ENCODE measurements at places on chromosomes 2 and 18.

GRCh38 chr2:96203130-96204028 is 5.2 kb downstream of the STARD7 start:
- DNase-seq: peak; percentile 50

GRCh38 chr2:106581328-106581727 is 94.2 kb downstream of the CD8B2 start:
- no peak for DNase-seq

DNA sequence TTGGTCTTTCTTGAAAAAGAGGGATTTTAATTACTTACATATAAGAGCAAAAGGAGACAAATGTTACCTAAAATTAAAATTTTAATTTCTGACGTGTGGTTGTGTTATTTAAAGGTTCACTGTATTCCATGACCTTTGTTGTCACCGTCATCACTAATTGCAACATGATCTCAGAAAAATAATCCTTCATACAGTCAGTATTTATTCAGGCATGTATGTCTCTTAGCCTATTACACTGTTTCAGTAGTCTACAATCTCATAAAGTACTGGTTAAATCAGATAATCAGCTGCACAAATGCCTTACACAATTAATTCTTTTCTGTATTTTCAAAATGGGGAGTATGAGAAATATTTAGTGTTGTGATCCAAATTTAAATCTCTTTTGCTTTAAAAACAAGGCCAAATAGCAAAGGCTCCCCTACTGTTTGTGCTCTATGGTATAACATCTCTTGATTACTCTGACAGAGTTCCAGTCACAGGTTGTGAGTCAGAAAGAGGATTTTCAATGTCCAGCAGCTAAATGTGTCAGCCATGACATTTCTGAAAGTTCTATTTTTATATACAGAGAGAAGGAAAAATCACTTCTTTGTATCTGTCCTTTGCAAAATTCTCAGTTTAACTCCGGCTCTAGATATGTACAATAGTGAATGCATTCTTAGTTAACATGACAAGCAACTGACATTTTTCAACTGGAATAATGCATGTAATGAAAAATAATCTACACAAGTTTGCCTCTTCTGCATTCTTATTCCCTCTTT is 184.0 kb downstream of the FIGN start:
- no peak for DNase-seq

GRCh38 chr2:105179469-105180372 is 61.8 kb upstream of the GPR45 start:
- DNase-seq: peak; percentile 78

DNA sequence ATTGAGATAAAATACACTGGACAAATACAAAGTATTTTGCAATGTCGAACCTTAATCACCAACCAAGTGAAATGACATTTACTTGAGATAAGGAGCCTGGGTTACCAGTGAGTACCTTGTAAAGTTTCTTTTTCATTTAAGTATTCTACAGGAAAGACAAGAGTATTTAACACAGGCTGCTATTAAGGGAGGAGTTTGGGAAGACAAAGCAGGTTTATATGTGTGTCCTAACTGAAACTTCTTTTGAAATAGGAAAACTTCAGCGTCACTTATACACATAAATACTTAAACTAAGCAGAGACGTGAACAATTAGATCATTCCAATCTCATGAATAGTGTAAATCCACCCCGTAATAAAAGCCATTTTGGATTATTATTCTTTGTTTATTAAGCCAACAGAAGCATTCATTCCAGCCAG is 126.7 kb upstream of the CYP26B1 start:
- DNase-seq: no peak

GRCh38 chr2:140256080-140256479 is 1475.9 kb upstream of the NXPH2 start:
- no peak for DNase-seq

DNA sequence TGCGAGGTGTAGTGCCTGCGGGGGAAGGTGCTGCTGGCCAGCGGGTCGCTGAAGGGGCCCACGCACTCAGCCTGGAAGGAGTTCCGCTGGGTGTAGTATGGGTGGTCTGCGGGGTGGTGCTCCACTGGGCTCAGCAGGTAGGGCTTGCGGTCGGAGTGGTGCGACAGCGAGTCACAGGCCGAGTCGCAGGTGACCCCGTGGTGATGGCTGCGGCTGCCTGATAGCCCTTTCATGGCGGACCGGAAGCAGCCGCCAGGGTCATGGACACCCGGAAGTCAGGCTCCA is 429.8 kb downstream of the TGIF1 start:
- no peak for DNase-seq

GRCh38 chr2:30412047-30412683 is 34.9 kb upstream of the LCLAT1 start:
- no peak for DNase-seq

GRCh38 chr2:230849633-230850357 is 14.9 kb upstream of the ITM2C start:
- DNase-seq: peak; percentile 50

- no peak for DNase-seq
These were observed 362.4 kb downstream of the ADCYAP1 start for GRCh38 chr18:1267021-1267420.

DNA sequence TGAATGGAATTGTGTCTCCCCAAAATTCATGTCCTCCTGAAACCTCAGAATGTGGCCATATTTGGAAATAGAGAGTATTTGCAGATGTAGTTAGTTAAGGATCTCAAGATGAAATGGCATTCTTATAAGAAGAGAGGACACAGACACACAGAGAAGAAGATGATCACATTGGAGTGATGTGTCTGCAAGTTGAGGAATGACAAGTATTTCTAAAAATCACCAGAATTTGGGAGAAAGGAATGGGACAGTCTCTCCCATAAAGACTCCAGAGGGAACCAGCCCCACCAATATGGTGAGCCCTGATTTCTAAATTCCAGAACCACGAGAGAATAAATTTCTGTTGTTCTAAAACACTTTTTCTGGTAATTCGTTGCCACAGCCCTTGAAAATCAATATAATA is 166.3 kb downstream of the C1D start:
- no peak for DNase-seq

GRCh38 chr18:50199921-50200320 is 5.0 kb upstream of the MYO5B start:
- no peak for DNase-seq

- no peak for DNase-seq
These were observed 31.0 kb downstream of the TMEM87B start for GRCh38 chr2:112085916-112086669.

GRCh38 chr2:190627448-190628412 is 21.2 kb upstream of the NAB1 start:
- DNase-seq: peak; percentile 35

- DNase-seq: no peak
These were observed 14.1 kb upstream of the ACKR3 start for GRCh38 chr2:236555481-236555880.

DNA sequence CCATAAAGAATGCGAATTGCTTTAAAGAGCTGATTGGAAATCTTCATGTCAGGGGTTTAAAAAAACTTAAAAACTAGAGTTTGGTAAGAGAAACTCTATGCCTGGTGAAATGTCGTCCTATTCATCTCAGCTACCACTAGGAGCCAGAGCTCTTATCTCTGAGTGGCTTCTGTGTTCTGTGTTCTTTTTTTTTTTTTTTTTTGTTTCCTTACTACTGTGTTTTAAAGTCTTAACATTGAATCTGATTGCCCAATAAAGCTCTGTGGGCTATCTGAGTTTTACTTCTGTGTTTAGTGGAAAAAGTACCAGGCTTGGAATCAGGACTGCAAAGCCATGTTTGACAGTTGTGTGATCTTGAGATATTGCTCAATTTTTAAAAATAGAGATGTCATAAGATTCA is 494.8 kb downstream of the RIT2 start:
- DNase-seq: no peak

DNA sequence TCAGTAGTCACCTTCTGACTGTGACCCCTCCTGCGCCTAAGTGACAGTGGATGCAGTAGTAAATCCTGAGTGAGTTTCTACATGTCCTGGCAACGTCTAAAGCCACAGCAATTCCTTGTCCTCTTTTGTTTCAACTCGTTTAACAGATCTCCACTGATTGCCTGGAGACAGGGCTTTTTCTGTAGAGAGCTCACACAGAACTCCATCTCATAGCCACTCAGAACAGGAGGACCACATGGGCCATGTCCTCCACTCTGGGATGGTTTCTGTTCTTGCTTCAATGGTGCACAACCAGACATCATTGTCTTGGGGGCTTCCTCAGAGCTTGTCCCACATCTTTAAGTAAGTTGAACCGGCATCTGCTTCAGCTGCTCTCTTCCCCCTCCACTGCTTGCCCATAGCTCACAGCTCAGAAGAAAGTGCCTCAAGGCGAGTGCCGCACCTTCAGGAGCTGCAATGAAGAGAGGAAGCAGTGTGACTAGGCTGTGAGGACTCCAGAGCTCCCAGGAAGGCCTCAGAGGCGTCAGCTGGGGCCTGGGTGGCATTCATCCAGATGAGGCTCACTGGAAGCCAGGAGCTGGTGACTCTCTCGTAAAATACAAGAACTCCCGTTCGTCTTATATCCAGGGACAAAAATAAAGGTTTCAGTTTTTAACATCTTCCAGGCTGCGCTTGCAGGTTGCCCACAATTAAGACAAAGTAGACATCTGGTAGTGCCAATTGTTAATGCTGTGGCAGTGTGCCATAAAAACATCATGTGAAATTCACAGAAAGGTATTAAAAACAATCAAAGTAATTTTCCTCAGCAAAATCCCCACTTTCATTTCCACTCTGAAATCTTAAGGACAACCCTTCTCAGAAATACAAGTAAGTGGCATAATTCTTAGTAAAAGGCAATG is 37.3 kb downstream of the ST3GAL5 start:
- no peak for DNase-seq

DNA sequence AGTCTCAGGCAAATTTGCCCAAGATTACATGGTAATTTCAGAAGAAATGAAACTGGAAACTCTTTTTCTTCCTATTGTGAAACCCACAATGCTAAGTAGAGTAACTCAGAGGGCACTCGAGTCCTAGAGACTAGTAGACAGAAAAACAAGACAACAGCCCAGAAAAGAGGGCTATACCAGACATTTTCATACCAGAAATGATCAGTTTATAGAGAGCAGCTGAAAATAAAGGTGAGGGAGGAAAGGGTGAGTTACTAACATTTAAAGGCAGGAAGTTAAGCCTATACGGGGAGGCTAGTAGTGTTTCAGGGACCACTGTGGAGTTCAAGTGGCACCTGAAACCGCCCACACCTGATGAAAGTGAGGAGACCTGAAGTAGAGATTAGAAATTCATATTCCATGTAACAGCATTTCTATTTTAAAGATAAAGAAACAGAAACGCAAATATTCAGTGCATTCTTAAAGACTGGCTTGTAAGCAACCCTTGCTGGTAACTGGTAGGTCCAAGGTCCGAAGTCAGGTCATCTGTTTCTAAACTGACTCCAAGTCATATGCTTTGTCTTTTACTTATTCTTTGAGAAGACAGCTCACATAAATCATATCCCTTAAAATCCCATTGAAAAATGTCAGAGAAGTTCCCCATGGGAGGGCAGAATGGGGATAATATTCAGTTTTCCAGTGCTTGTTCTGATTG is 145.1 kb upstream of the ITGB6 start:
- DNase-seq: no peak

GRCh38 chr2:16303761-16304160 is 361.9 kb downstream of the CYRIA start:
- DNase-seq: no peak

- no peak for DNase-seq
These were observed 6.0 kb downstream of the NEMP2 start for GRCh38 chr2:190528521-190529001.

DNA sequence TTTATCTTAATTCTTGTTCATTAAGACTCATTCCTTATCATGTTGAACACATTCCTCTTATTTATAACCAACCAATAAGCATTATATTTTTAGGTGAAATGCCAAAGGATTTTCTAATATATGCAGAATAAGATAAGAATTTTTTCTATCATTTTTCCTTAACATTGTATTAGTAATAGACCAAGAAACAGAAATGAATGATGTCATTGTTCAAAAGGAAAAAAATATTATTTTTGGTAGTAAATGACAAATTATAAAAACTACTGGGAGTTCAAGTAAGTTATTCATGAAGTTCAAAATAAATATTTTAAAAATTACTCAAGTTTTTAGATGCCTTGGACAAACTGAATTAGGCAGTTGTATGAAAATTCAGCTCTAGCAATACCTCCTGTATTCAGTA is 25.5 kb downstream of the DCAF17 start:
- DNase-seq: no peak

GRCh38 chr18:6857300-6857699 is 127.8 kb downstream of the ARHGAP28 start:
- DNase-seq: no peak

DNA sequence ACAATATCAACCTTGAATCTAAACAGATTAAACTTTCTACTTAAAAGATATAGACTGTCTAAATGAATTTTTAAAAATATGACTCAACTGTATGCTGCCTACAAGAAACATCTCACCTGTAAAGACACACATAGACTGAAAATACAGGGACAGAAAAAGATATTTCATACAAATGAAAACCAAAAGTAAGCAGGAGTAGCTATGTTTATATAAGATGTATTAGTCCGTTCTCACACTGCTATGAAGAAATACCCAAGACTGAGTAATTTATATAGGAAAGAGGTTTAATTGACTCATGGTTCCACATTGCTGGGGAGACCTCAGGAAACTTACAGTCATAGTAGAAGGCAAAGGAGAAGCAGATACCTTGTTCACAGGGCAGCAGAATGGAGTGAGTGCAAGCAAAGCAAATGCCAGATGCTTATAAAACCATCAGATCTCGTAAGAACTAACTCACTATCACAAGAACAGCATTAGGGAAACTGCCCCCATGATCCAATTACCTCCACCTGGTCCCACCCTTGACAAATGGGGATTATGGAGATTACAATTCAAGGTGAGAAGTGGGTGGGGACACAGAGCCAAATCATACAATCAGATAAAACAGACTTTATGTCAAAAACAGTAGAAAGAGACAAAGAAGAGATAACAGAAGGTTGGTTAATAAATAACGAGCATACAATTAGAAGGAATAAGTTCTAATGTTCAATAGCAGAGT is 214.4 kb upstream of the SLC39A10 start:
- DNase-seq: no peak

GRCh38 chr2:112958428-112959108 is 19.2 kb upstream of the IL36G start:
- DNase-seq: peak; percentile 33

DNA sequence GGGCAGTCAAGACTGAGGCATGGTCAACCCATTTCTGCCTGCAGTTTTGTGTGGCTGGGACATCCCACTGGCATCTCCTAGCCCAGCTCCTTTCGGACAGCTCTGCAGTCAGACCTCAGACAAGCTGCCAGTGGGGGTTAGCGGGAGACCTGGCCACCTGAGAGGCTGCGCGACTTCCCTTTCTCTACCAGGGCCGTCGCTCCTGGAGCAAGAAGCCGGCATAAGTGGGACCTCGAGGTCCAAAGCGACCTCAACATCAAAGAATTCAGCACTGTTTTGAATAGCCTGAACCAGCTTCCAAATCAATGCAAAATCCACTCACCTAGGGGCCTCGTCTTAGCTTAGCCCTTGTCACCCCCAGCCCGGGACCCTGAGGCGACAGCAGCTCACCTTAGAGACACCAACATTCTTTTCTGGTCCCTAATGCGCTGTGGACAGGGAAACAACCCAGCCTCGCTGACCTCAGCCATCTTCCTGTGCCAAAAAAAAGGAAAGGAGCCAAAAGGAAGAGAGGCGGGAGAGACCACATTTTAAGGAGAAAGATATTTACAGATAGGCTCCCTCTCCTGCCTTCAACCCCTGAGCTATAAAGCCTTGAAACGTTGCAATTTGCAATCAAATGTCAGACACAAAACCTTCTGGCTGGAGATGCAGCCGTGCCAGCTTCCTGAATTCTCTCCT is 81.2 kb downstream of the GFPT1 start:
- DNase-seq: peak; percentile 22

- no peak for DNase-seq
These were observed 129.1 kb downstream of the NDUFA10 start for GRCh38 chr2:239896075-239896474.

Data from thyroid gland (tissue), 4 donors.